ENCODE measurements at places on chromosomes 11 and 22.

GRCh38 chr11:9138133-9138453 lies 46.7 kb upstream of the SCUBE2 start:
- peak overlapping the region; percentile 63 for H3K27ac ChIP-seq
- peaks cover 29% of the 10 kb centered on the region for H3K36me3 ChIP-seq
- peak; percentile 40 for DNase-seq
- peaks cover 12% of the 10 kb centered on the region for H3K4me1 ChIP-seq

DNA sequence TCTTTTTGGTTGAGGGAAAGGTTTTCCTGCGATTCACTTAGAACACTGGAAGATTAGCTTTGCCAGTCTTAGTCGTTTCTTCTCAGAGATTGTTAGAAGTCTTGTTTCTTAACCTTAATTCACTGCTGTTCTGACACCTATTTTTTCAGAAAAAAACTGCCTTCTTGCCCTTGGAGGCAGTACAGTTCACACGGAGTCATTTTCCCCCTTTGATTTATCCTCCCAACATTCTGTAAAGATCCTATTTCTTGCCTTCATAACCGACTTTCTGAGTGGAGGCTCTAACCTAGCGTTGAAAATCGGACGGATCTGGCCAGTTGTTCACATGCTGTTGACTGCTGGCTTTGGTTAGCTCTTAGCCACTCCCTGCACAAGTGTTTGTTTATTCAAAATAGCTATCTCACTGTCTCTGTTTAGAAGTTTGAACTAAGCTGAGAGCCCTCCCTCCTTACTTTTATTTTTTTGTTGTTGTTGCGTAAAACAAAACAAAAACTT lies 737 bp downstream of the BCL2L13 start:
- DNase-seq: peak; percentile 86
- H3K36me3 ChIP-seq: no peaks in the 10 kb centered on the region
- peak overlapping the region; percentile 99 for H3K27ac ChIP-seq
- peak overlapping the region; percentile 73 for H3K4me3 ChIP-seq
- H3K4me1 ChIP-seq: peaks cover 16% of the 10 kb centered on the region

- H3K4me1 ChIP-seq: peaks cover 18% of the 10 kb centered on the region
- no peaks in the 10 kb centered on the region for H3K27me3 ChIP-seq
- no peaks in the 10 kb centered on the region for H3K36me3 ChIP-seq
- H3K27ac ChIP-seq: peak overlapping the region; percentile 19
These were observed 35.9 kb upstream of the LYVE1 start for GRCh38 chr11:10604340-10604748.

- H3K4me1 ChIP-seq: no peaks in the 10 kb centered on the region
- H3K27ac ChIP-seq: no peak overlapping the region
- no peaks in the 10 kb centered on the region for H3K36me3 ChIP-seq
- H3K27me3 ChIP-seq: no peaks in the 10 kb centered on the region
- peak; percentile 14 for DNase-seq
These were observed 670.0 kb upstream of the CCDC90B start for GRCh38 chr11:83956119-83956697.

GRCh38 chr11:120184371-120184945 lies 26.4 kb upstream of the OAF start:
- no peak overlapping the region for H3K4me3 ChIP-seq
- no peaks in the 10 kb centered on the region for H3K36me3 ChIP-seq
- peaks cover 77% of the 10 kb centered on the region for H3K4me1 ChIP-seq
- DNase-seq: no peak
- no peaks in the 10 kb centered on the region for H3K27me3 ChIP-seq

- H3K4me3 ChIP-seq: no peak overlapping the region
- H3K4me1 ChIP-seq: peaks cover 16% of the 10 kb centered on the region
- no peaks in the 10 kb centered on the region for H3K36me3 ChIP-seq
- DNase-seq: peak; percentile 86
These were observed 11.5 kb downstream of the NPTXR start for GRCh38 chr22:38832005-38832978.

- no peaks in the 10 kb centered on the region for H3K4me1 ChIP-seq
- H3K27me3 ChIP-seq: no peaks in the 10 kb centered on the region
- no peaks in the 10 kb centered on the region for H3K36me3 ChIP-seq
- DNase-seq: no peak
These were observed 319.5 kb downstream of the TENM4 start for GRCh38 chr11:79121351-79121750.

- H3K36me3 ChIP-seq: peaks cover 72% of the 10 kb centered on the region
- DNase-seq: no peak
- H3K4me1 ChIP-seq: no peaks in the 10 kb centered on the region
- no peaks in the 10 kb centered on the region for H3K27me3 ChIP-seq
- H3K27ac ChIP-seq: no peak overlapping the region
- H3K4me3 ChIP-seq: no peak overlapping the region
These were observed 7.8 kb downstream of the SIPA1 start for GRCh38 chr11:65645710-65646109.

DNA sequence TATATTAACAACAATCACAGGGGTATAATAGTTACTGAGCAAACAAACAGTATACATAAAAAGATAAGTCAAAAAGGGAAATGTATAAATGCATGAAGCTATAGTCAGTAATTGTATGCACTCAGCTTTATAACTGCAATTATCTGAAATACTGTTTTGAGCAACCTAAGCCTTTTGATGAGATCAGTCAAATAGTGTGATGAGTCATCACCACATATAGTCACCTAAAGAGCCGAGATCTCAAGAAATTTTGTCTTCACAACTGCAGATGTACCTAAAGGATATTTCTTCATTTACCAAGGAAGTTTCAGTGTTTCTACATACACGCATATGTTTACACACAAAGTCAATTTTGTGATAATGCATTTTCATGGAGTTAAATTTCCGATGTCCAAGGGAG lies 5.4 kb upstream of the OR51A2 start:
- DNase-seq: no peak
- H3K27ac ChIP-seq: no peak overlapping the region
- no peaks in the 10 kb centered on the region for H3K27me3 ChIP-seq
- H3K4me1 ChIP-seq: no peaks in the 10 kb centered on the region
- no peaks in the 10 kb centered on the region for H3K36me3 ChIP-seq
- H3K4me3 ChIP-seq: no peak overlapping the region

DNA sequence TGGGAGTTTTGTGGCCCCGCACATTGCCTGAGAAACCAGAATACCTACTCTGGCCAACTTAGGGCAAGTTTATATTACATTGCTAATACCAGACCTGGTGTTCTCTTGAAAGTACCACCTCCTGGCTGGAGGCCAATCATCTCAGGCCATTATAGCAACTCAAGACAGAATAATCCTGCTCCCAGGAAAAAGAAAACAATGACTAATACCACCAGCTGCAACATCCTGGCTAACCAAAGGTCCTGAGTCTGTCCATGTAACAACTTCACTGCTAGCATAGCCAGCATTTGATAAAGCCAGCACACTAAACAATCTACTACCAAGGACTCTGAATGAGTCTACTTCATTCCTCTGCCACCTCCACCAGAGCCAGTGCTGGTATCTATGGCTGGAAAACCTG lies 1298.7 kb upstream of the CNTN5 start:
- no peak for DNase-seq
- no peaks in the 10 kb centered on the region for H3K36me3 ChIP-seq
- no peaks in the 10 kb centered on the region for H3K4me1 ChIP-seq
- no peaks in the 10 kb centered on the region for H3K27me3 ChIP-seq
- H3K27ac ChIP-seq: no peak overlapping the region

- H3K27me3 ChIP-seq: no peaks in the 10 kb centered on the region
- H3K4me3 ChIP-seq: no peak overlapping the region
- DNase-seq: no peak
- no peaks in the 10 kb centered on the region for H3K4me1 ChIP-seq
- H3K27ac ChIP-seq: no peak overlapping the region
- peaks cover 3% of the 10 kb centered on the region for H3K36me3 ChIP-seq
These were observed 40.2 kb downstream of the MCM5 start for GRCh38 chr22:35440129-35440528.

GRCh38 chr11:104796301-104796700 lies 102.0 kb downstream of the CASP12 start:
- no peaks in the 10 kb centered on the region for H3K4me1 ChIP-seq
- H3K36me3 ChIP-seq: no peaks in the 10 kb centered on the region
- no peak overlapping the region for H3K27ac ChIP-seq
- no peaks in the 10 kb centered on the region for H3K27me3 ChIP-seq
- H3K4me3 ChIP-seq: no peak overlapping the region

Measured in lung (tissue), 17 donors.